ENCODE measurements at places on chromosomes 4 and X.
A peak's percentile ranks its signal among the peaks of the same experiment; 100 is the strongest.

- no peak for DNase-seq
Measured at GRCh38 chr4:153337686-153338085, 6.8 kb upstream of the MND1 start.

- DNase-seq: no peak
Measured at GRCh38 chrX:121064579-121064978, 17.2 kb downstream of the GLUD2 start.

- DNase-seq: no peak
Measured at GRCh38 chr4:118086344-118086743, 52.1 kb downstream of the NDST3 start.

GRCh38 chrX:72128881-72129280 is 2.8 kb downstream of the RTL5 start:
- no peak for DNase-seq

- no peak for DNase-seq
Measured at GRCh38 chrX:9308426-9308825, 156.4 kb upstream of the TBL1X start.

DNA sequence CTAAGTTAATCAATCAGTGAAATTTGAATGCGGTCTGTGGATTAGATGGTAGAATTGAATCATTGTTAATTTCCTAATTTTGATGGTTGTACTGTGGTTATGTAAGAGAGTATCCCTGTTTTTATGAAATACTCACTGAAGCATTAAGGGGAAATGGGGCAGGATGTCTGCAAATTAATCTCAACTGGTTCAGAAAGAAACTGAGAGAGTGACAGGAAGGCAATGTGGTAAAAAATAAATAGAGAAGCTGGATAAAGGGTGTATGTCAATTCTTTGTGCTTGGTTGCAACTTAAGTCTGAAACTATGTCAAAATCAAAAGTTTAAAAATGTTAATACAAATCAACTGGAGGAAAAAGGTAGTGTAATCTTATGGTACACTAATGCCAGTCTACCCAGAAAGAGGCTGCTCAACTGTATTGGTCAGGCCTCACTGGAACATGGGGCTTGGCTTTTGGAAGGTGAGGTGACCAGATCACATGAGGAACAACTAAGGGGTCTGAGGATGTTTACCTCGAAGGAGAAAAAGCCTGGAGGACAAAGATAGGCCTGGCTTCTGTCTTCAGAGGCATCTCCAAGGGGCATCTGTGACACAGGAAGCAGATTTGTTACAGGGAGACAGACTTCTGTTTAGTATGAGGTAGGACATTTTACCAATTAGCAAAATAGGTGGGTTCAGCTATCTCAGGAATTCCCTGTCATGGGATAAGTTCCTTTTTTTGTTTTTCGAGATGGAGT is 83.1 kb downstream of the DLG3 start:
- no peak for DNase-seq

DNA sequence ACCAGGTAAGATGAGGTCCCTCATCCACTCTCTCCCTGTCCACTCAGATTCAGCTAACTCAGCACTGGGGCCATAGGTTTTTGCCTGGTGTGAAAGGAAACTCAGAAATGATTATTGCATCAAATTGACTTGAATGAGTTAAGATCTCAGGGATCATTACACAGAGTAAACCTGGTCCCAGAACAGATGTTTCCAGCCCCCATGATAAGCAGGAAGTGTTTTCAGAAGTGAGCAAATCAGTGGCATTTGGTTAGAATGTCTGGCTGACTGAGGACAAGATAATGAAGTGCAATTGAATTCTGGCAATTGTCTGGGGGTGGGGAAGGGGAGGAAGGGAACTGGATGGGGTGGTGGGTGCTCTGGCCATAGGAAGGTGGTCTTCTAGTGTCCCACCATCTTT is 108.0 kb downstream of the CHIC2 start:
- DNase-seq: no peak

- no peak for DNase-seq
Measured at GRCh38 chrX:15413101-15413500, 28.9 kb upstream of the VEGFD start.

- no peak for DNase-seq
Measured at GRCh38 chr4:183635321-183635720, 23.7 kb downstream of the RWDD4 start.

GRCh38 chr4:15956179-15956850 is 6.7 kb downstream of the FGFBP2 start:
- DNase-seq: peak; percentile 92

- no peak for DNase-seq
Measured at GRCh38 chr4:105544520-105545286, 7.7 kb upstream of the ARHGEF38 start.

GRCh38 chr4:147195386-147195785 is 249.7 kb upstream of the TTC29 start:
- no peak for DNase-seq

GRCh38 chrX:17501746-17502145 is 126.7 kb downstream of the NHS start:
- DNase-seq: no peak

DNA sequence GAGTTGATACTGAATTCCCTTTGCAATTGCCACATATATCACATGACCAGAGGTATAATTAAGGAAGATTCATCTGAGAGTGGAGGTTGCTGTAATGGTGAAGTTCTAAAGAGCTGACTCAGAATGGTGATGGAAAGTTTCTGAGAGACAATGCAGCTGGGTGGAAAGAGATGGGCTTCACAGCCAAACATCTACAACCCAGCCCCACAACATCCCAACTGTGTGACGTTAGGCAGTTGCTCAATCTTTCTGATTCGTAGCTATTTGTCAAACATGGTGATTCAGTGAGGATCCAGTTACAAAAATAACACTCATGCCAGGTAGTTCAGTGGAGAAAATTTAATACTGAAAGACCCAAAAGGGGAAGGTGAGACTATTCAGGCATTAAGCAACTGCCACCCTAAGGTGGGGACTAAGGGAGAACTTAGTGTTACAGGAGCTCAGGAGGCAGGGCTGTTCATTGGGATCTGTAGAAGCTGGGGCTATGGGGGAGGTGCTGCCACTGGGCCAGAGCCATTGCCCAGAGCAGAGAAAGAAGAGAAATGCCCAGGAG is 6.9 kb upstream of the AFF1 start:
- no peak for DNase-seq

- no peak for DNase-seq
Measured at GRCh38 chrX:133953078-133953477, 32.3 kb downstream of the GPC3 start.

GRCh38 chr4:155907556-155907955 is 4.1 kb downstream of the TDO2 start:
- no peak for DNase-seq

DNA sequence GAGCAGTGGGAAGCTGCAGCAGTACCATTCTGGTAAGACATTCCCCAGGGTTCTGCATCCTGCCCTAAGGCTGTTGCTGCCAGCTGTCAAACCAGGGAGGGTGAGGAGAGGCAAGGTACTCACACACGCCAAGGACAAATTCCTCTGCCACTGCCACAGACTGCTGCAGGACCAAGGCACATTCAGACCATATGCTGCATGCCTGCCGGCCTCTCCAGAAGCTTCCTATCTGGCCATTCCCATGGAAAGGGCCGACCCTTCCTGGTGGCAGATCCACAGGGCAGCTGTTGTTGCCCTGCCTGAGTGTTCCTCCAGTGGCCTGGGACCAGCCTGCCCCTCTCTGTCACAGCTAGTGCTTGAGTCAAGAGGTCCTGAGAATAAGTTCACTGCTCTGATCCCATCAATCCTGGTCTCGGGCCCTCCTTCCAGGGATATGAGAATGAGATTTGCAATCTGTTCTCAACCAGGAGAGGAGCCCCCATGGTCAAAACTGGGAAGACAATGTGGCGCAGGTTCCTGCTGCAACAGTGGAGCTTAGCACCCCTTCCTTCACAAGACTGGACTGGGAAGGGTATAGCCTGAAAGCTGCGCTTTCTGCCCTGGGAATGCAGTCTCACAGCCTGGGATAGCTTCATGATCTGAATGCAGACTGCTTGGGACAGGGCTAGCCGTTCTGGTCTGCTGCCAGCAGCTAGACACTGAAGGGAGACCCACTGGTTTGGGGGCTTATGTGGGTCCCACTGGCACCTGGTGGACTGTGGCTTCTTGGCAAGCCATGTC is 342.5 kb upstream of the NDST3 start:
- no peak for DNase-seq

- no peak for DNase-seq
Measured at GRCh38 chr4:47484168-47484567, 907 bp upstream of the ATP10D start.

Data from posterior cingulate gyrus (tissue), 11 donors.